ENCODE measurements at places on chromosomes 2 and 18.

GRCh38 chr18:48942086-48942485, 8.7 kb downstream of the SMAD7 start:
- DNase-seq: no peak

DNA sequence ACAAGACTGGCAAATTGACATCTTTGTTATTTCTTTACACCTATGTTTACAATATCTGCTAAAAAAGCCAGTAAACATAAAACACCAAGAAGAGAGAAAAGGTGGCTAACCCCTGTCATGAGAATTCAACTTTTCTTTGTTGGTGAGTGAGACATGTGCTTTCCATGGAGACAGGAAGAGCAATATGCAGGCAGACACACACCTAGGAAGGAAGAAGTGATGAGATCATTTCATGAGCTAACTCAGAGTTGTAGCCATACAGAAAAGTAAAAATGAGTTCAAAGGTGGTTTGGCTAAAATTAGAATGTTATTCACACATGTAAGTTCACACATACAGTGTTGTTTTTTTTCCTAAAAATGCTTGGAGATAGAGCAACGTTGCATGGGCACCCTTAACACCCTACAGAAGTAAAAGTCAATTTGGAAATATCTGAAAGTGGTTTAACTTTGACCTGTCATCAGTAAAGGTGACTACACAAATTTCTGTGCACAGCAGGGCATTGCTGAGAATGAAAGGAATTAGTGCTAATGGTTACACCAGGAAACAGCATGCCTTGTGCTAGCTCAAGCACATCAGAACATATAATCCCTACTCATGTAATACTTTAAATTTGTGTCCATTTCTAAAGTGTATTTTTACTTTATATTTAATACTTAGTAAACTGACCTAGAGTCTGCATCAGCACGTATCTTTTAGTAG, 557.6 kb downstream of the CBLN2 start:
- DNase-seq: no peak

DNA sequence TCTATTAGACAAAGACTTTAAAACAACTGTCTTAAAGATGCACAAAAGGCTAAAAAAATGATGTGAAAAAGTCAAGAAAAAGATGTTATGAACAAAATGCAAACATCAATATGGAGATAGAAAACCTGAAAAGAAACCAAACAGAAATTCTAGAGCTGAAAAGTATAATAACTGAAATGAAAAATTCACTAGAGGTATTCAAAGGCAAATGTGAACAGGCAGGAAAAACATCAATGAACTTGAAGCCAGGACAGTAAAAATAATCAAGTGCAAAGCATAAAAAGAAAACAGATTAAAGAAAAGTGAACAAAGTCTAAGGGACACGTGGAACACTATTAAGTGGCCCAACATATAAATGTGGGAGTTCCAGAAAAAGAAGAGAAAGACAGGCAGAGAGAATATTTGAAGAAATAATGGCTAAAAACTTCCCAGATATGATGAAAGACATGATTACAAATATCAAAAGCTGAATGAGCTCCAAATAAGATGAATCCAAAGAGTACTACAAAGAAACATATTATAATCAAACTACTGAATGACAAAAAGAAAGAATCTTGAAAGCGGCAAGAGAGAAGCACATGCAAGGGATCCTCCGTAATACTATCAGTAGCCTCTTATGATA, 57.5 kb downstream of the KANSL1L start:
- no peak for DNase-seq

DNA sequence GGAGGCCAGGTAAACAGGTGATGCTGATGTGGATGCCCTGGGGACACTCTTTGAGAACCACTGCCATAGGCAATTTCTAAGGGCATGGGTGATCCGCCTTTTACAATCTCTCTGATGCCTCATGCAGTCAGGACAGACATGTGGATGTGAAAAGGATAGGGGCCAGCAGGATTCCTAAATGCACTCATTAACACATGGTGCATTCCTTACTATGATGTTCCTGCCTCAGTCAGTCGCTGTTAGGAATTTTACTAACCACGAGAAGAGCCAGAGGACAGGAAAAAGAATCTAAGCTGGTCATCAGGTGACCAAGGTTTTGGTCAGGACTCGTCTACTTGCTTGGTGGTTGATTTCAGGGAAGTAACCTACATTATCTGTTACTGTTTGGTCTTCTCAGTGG, 191.0 kb downstream of the ARL4C start:
- DNase-seq: no peak

GRCh38 chr18:9522952-9523351, 47.6 kb downstream of the RALBP1 start:
- DNase-seq: no peak

- no peak for DNase-seq
Observed at GRCh38 chr2:86788881-86789686, 1.6 kb downstream of the CD8A start.

DNA sequence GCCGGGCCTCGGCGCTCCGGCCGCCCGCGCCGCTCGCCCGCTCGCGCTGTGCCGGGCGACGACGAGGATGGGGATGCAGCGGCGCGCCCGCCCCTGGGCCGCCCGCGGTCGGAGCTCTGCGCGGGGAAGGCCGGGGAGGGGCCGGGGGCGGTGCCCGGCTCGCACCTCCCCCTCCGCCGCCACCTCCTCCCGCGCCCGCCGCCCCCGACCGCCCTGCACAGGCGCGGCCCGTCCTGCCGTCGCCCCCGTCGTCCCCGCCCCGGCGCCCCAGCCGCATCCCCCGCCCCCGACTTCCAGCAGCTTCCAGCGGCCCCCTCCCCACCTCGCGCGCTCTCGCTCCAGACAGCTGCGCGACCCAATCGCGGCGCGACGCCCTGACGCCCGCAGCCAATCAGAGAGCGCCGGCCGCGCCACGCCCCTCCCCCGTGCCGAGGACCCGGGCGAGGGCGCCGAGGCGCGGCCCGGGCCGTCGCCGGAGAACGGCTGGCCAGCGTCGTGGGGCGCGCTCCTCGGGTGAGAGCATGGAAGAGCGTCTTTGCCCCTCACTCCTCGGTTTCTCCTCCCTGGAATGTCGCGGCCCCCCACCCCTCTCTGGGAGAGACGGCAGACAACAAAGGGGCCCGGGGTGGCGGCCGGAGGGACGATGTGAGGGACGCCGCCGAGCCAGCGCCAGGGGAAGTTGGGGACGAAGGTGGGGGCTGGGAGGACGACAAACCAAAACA, at the start of gene MBOAT2:
Gene MBOAT2, minus strand, starts transcription at position 69 of the 722 bp plus-strand sequence. CDS start 70 bp downstream, outside the sequence.
- DNase-seq: no peak

GRCh38 chr18:57431002-57431382, 4.2 kb upstream of the ONECUT2 start:
- DNase-seq: no peak

DNA sequence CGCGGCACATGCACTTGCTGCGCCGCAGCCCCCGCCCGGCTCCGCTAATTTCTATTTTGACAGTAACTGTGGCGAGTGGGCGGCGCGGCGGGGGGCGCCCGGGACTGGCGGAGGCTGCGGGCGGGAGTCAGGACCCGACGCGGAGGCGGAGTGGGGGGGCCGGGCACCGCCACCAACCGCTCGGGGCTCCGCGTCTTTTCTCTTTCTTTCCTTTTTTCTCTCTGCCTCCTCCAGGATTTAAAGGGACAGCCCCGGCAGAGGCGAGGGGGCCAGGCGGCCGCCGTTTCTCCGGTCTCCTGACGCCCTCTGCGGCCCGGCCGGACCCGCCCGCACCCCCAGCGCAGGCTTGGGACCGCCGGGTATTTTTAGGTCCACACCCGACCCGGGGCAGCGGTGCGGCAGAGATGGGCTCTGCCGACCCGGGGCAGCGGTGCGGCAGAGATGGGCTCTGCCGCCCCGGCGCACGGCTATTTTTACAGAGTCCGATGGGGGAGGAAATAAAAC, 460 bp upstream of the ZBTB7C start:
- DNase-seq: no peak

GRCh38 chr2:141399270-141399669, 731.5 kb downstream of the LRP1B start:
- no peak for DNase-seq

- no peak for DNase-seq
Observed at GRCh38 chr2:188523919-188524318, 232.2 kb downstream of the GULP1 start.

DNA sequence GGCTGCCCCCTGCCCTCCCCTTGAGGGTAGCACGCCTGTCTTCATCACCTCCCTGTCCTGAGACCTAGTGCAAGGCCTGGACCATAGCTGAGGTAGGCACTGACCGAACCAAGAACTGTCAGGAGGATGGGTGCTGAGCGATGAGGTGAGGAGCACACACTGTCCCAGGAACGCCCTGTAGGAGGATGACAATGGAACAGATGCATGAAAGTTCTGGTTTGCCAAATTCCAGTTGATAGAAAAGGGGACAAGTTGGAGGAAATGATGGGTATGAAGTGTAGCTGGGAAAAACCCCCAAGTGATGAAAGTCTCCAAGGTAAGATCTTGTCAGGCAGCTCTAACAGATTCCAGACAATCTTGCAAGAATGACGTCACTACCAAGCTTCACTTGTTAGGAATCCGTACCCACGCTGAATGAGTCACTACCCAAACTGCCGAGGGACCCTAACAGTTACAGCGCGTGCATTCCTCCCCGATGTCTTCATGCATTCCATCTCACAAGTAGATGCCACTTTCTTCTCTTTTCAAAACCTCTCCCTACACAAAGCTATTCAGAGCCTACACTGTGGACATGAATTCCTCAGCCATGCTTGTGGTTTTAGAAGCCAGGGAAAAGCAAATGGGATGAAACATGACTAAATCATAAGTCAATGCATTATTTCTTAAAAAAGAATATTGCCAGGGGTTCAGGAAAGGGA, 27.6 kb downstream of the MRPL33 start:
- peak; percentile 96 for DNase-seq

Measured in glomerular endothelial cell (primary cell).